ENCODE measurements at places on chromosomes 13 and 19.

DNA sequence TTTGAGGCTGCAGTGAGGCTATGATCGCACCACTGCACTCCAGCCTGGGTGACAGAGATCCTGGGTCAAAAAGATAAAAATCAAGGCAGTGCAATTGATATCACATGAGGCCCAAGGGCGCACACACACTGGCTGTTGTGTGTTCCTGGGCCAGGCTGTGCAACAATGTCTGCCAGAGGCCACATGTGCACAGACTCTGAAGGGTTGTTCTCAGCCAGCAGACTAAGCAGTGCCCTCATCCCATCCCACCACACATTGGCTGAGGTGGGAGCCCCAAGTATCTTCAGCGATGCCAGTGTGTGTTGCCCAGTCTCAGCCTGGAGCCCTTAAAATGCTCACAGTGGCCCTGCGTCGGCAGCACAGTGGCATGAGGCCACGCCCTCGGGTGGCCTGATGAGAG, 12.6 kb downstream of the PEX11G start:
- DNase-seq: no peak

DNA sequence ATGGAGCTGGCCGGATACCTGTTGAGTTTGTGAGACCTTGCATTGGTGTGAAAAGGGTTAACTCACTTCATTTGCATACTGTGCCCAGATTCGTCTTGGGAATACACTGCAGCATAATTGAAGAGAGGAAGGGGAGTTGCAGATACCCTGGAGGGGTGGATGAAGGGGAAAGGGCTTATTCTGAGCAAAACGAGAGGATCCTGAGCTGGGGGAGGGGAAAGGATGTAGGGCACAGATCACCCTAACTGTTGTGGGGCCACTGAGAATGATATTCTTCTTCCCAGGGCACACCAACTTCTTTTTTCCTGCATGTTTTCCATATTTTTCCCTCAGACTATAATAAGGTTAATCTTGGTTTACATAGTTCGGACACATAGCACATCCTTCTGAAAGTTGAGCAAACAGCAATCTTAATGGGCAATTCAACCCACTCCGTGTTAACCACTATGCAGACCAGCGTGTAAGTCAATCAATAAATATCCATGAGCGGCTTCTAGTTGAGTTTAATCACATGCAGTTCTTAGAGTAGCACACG, 11.7 kb upstream of the PTPRS start:
- no peak for DNase-seq

GRCh38 chr19:42352301-42353259, 27.1 kb downstream of the MEGF8 start:
- no peak for DNase-seq

DNA sequence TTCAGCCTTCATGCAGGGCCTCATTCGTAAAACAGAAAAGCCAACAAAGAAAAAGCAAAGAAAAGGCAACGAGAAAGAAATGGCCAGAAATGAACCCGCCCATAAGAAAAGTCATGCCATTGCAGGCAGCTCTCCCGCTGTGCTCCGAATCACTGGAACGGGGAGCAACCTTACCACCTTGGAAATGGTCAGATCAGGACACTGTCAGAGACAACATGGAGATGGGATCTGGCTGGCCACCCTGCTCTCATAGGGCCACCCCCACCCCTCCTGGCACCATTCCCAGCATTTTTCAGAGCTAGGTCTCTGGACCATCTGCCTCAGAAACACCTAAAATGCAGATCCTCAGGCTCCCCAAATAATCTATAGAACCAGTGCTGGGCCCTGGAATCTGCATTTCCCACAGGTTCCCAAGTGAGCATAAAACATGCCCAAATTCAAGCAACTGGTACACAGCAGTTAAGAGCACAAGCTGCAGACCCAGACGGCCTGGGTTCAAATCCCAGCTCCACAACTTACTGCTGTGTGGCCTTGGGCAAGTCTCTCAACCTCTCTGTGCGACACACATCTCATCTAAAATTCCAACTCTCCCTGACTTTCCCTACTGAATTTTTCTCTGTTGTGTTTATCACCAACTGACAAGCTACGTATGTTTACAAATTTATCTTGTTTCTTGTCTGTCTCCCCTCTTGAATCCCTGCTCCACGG, 151.6 kb downstream of the IER2 start:
- DNase-seq: no peak

- no peak for DNase-seq
Measured at GRCh38 chr13:110010404-110011138, 224.2 kb upstream of the IRS2 start.

DNA sequence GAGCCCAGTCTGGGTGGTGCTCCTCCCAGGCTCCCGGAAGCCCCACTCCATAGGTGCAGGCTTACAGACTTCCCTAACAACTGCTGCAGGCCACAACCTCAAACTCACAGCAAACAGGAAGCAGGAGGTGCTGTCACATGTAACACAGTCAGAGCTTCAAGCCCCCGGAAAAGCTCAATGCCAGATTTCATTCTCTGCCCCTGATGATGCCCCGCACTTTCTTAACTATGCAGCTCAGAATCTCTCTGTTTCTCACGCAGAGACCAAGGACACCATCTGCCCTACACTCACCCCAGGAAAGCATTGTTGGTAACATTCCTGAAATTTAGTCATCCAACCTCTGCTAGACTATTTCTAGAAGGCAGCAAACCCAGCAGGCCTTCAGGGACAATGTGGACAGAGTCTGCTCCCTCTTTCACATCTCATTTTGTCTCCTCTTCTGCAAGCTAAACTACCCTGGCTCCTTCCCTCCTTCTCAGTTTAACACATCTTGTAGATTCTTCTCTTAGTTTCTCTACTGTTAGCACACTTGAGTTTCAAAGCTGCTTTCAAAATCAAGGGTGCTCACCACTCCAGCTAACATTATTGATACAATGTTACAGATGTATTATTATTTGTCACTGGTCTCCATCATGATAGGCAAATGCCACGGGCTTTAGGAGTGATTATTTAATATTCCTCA, 162.5 kb downstream of the KCTD12 start:
- no peak for DNase-seq

DNA sequence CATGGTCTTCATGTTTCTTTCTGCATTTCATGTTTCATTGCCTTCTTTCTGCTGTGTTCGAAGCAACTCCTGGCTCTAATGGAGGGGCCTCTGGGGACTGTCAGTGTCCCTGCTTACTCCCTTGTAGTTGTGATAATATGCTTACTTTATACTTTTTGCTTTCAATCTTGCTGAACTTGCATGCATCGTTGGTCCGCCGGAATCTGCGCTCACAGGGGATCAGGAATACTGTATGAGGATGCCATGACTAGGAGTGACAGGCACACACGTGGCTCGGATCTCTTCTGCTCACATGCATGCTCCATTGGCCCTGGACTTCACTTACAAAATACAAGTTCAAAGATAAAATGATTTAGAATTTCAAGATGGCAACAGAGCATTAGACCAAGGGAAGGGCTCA, 108.8 kb downstream of the SIPA1L3 start:
- no peak for DNase-seq

GRCh38 chr19:4671185-4671851, 1.2 kb upstream of the MYDGF start:
- no peak for DNase-seq

- no peak for DNase-seq
Measured at GRCh38 chr13:106139377-106139776, 396.1 kb downstream of the EFNB2 start.

GRCh38 chr13:48562296-48563066, 29.6 kb upstream of the RCBTB2 start:
- DNase-seq: no peak

- no peak for DNase-seq
Measured at GRCh38 chr13:48334534-48335127, 31.1 kb downstream of the RB1 start.

GRCh38 chr19:17489392-17490030, 19.2 kb downstream of the SLC27A1 start:
- DNase-seq: no peak

- no peak for DNase-seq
Measured at GRCh38 chr13:101552786-101553185, 100.3 kb downstream of the ITGBL1 start.

DNA sequence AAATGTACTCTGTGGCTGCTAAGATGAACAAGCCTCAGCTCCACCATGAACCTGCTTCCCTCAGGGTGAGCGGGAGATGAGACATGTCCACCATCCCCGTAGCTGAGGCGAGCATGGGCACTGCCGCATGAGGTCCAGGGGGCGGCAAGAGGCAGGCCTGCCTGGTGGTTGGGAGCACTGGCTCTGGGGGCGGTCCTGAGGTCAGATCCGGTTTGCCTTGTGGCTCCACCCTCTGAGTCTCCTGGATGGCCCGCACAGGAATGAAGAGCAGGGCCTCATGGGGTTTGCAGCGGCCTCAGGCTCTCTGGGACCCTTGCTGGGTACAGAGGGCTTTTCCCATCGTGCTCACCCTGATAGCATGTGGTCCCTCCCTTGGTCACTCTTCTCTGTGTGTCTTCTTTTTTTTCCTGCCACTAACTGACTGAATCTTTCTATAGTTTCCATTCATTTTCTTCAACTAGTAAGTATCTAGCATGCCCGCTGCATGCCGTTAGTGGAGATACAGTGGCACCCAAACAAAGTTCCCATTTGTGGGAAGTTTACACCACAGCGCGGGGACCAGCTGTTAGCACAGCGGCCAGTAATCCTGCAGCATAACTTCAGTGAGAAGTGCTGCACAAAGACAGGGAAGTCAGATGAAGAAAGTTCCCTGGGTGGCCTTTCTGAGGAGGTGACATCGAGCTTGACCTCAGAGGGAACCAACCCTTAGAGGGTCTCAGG, 37.3 kb downstream of the CAPN12 start:
- DNase-seq: no peak

- DNase-seq: no peak
Measured at GRCh38 chr19:16077984-16078758, 1.9 kb downstream of the TPM4 start.

GRCh38 chr19:35388277-35389054, 17.6 kb downstream of the GPR42 start:
- no peak for DNase-seq

DNA sequence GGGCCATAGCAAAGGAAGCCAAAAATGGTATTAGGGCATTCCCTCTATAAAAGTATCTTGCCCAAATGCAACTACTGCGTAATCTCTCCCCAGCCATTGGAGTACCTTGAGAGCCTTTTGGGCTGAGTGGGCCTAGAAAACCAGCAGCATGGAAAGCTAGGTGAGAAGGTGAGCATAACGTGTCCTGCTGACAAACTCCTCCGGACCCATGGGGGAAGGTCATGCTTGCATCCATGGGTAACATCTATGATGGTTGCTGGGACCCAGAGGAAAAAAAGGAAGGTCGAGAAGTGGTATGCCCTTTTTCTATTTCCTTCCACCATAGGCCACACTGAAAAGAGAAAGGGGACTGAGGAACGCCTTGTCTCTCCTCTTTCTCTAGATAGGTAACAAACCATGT, 57.4 kb downstream of the ZNF728 start:
- no peak for DNase-seq
